ENCODE measurements at places on chromosomes 1 and 21.

GRCh38 chr21:31786164-31786920 is 54.4 kb upstream of the SCAF4 start:
- no peak for DNase-seq

DNA sequence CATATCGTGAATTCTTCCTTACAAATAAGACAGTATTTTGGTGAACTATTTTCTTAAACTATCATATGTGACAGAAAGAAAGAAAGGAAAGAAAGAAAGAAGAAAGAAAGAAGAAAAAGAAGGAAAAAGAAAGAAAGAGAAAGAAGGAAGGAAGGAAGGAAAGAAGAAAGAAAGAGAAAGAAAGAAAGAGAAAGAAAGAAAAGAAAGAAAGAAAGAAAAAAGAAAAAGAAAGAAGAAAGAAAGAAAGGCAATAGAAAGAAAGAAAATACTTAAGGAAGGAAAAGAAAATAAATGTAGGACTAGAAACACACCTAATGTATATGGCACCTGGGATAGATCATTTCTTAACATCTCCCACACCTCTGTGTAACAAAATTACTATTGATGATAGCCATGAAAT is 120.4 kb downstream of the PLA2G4A start:
- DNase-seq, result no peak

- no peak for DNase-seq
Measured at GRCh38 chr1:36691374-36691773, 208.7 kb upstream of the CSF3R start.

DNA sequence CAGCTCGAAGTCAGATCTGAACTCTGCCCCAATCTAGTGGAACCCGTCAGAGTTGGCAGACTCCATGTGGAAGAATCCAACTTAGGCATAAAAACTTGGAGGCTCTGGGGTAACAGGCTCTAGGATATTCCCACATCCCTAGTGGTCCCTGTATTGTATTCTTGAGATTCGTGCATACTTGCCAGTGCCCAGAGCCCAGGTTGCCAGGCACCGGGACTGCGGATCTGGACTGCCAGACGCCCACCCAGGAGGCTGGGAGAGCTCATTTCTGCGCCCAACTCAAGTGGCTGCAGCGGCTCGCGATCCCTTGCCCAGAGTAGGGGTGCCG is 1.1 kb downstream of the GRIK1 start:
- no peak for DNase-seq

DNA sequence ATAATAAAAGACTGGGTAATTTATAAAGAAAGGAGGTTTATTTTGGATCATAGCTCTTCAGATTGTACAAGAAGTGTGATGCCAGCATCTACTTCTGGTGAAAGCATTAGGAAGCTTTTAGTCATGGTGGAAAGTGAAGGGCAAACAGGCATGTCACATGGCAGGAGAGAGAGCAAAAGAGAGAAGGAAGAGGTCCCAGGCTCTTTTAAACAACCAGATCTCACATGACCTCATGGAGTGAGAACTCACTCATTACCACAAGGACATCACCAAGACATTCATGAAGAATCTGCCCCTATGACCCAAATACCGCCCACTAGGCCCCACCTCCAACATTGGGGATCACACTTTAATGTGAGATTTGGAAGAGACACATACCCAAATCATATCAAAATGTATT is 10.0 kb downstream of the RPTN start:
- DNase-seq, result no peak

- no peak for DNase-seq
Measured at GRCh38 chr1:21278860-21279845, 11.1 kb downstream of the ECE1 start.

DNA sequence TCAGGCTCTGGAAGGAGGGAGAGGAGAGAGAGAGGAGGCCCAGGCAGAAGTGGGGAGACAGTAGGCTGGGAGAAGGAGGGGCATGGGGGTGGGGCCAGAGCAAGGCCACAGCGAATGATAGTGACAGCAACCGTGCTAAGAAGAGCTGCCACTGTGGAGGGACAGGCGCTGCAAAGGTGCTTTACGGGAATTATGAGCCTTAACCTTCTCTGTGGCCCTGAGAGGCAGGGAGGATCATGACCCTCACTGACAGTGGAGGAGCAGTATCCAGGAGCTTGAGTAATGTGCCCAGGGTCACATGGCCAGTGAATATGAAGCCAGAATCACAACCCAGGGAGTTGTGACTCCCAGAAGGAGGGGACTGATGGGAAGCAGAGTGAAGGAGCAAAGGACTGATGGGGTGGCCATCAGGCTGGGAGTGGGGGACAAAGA is 53.4 kb upstream of the RPL11 start:
- no peak for DNase-seq

DNA sequence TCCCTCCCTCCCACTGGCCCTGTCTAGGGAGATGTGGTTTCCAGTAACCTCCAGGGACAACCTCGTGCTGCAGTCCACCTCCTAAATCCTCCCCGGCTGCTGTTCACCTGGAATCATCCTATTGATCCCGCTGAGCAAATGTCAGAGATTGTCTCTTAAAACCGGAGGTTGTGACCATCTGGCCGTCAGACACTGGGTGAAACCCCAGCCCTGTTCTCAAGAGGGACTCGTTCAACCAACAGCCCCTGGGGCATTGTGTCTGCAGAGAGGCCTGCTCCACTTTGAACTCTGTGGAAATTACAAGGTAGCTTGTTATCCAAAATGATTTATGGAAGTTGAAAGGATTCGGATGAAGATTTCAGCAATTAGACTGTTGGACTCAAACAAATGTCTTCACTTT is 498.0 kb downstream of the MATN1 start:
- DNase-seq, result no peak

GRCh38 chr1:65344171-65344814 is 35.0 kb downstream of the DNAJC6 start:
- no peak for DNase-seq

DNA sequence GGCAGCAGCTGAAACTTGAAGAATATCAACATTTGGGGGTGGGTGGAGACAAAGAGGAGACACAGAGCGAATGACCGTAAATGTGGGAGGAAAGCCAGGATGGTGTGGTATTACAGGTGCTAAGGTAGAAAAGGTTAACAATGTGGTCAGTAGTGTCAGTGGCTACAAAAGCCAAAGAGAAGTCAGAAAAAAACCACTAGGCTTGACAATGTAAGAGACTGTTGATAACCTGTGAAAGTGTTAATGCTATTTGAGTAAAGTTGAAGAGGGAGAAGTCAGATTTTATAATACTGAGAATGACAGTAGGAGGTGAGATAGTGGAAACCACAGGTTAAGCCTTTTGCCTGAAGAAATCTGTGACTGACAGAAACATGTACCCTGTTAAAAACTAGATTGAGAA is 120.8 kb downstream of the CLEC20A start:
- no peak for DNase-seq

GRCh38 chr1:6918925-6919511 is 133.8 kb downstream of the CAMTA1 start:
- no peak for DNase-seq

DNA sequence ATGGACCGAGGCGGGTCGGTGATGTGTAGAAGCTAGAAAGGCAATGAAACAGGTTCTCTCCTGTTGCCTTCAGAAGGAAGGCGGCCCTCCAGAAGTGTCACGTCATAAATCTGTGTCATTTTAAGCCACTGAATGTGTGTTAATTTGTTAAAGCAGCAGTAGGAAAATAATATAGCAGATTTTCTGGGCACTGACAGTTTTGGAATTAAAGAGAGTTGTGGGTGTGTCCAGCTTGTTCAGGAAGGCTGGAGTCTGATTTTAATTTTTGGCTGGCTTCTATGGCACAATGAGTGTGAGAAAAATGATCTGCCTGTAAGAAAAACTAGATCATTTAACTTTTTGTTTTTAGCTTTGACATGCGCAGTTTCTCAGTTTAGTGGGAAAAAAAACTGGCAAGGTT is 177.3 kb downstream of the EDEM3 start:
- DNase-seq, result no peak

DNA sequence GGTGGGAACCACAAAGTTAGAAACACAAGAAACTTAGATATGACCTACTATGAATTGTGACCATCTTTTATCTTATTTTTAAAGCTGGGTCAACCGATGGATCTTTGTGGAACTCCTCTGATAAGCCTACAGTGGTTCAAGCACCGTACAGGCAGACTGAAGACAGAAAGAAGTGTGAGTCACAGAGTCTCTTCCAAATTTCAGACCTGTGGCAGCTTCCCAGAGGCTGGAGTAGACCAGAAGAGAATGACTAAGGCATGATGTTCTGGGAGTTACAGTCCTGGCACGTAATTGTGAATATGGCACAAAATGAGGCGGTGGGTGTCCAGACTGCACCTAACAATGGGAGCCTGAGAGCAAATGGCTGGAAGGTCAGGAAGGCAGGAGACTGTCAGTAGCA is 70.0 kb downstream of the LMO4 start:
- no peak for DNase-seq

DNA sequence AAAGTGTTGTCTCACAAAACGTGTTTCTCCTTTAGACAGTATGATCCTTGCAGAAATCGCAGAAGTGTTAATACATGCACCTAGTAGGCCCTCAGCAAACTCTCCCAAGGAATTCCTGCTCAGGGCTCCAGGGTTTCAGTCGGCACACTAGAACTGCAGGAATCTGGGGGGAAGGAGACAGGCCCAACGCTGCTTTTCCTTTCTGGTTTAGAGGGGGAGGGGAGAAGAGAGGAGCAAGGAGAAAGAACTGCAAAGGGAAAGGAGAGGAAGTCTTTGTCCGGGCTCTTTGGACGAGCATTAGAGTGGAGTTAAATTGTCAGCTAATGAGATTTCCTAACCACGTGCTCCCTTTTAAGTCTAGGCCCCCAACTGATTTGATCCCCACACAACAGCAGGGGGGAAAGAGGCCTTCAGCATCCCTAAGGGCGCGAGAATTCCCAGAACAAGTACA is 103.7 kb upstream of the SOD1 start:
- DNase-seq, result no peak

GRCh38 chr1:226494092-226494609 is 54.4 kb upstream of the STUM start:
- DNase-seq, result no peak

- DNase-seq, result no peak
Measured at GRCh38 chr1:154306151-154306550, 14.7 kb upstream of the AQP10 start.

DNA sequence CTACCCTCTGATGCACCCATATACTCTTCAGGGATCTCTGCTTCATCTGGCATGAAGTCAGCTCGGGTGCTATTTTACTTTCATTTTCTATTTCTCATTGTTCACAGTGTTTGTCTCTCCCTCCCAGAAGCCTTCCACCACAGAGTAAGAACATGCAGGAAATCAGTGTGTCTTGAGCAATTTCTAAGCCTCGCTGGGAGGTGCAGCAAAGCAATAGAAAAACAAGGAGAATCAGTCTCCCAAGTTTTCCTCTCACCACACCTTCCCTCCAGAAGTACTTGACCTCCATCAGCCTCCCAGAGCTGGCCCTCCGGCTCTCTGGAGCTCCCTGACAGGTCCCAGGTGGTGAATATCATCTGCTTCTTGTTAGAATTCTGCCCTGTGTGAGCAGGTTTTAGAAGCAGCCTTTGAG is 594.7 kb upstream of the CAMK1G start:
- DNase-seq, result no peak

DNA sequence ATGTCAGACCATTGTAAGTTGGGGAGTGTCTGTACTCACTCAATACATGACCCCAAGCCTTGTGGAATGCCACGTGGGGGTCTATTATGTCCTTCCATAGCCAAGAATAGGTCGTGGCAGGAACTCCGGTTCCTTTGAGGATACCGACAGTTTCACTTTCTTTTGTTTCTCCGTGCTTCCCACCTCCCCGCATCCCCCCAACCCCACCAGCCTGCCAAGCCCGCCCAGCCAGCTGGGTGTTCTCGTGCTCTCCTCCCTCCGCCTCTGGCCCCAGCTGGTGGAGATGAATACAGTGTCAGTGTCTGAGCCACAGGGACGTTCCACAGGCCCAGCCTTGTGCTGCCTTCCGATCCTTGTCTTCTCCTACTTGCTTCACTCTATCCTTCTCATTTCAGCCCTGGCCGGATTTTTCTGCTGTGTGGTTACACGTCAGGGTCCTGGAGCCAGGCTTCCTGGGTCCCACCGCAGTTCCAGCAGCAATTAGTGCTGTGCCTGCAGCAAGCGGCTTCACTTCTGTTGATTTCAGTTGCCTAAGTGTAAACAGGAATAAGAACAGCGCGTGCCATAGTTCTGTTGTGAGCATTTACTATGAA is 4.1 kb upstream of the AGTRAP start:
- DNase-seq, result no peak

DNA sequence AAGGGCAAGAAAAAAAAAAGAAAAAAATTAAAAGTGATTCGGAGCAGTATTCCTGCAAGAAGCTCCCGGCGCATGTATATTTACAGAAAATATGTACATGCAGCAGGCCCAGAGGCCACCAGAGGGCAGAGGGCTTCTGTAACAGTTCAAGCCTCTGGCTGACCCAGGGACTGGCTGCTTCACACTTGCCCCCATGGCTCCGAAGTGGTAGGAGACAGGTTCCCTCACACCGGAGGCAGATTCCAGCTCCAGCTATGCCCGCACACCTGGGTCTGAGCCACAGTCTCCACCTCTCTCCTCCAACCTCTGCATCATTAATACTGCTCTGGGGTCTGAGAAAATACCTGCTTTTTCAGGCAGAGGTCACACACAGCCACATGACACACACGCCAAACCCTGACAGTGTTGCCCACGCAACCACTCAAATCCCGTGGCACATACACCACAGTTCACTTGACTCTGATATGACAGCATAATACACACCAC is 2.2 kb upstream of the ARHGAP30 start:
- peak; percentile 16 for DNase-seq

DNA sequence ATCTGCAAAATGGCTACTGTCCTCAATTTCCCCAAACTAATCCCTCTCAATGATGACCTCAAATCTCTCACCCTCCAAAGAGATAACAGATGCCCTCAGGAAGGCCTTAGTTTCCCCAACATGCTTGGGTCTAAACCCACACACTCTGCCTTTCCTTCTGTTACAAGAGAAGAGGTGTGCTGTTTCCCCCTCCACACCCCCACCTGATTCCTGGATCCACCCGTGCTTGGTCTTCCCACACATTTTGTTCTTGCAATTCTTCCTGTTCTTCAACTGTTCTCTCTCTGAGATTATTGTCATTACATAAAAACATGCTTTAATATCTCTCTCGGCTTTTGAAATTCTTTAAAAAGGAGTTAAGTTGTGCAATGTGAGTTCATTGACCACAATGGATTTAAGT is 5.7 kb upstream of the CBR3 start:
- DNase-seq, result no peak

DNA sequence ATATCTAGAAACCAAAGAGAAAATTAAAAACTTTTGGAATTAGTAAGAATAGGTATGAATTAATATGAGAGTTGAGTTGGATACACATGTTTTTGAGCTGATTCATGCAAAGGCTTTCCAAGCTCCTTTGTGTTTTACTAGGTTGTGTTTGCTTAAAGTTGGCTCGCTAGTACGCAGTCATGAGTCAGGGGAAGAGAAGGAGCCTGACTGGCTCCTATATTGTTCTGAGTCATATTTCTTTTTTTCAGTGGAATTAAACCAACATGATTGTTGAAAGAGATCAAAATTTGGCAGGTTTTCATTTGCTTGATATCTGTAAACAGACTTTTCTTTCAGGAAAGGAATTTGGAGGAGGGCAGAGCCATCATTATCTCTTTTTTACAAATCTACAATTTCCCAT is 66.7 kb downstream of the MAGI3 start:
- DNase-seq, result no peak

All from T follicular helper cell (primary cell).